EH (cell line): ENCODE measurements at places on chromosomes 13 and 19.
A peak's percentile ranks its signal among the peaks of the same experiment; 100 is the strongest.

GRCh38 chr13:51148952-51149573 lies 38.0 kb upstream of the C13orf42 start:
- DNase-seq, result peak; percentile 57

DNA sequence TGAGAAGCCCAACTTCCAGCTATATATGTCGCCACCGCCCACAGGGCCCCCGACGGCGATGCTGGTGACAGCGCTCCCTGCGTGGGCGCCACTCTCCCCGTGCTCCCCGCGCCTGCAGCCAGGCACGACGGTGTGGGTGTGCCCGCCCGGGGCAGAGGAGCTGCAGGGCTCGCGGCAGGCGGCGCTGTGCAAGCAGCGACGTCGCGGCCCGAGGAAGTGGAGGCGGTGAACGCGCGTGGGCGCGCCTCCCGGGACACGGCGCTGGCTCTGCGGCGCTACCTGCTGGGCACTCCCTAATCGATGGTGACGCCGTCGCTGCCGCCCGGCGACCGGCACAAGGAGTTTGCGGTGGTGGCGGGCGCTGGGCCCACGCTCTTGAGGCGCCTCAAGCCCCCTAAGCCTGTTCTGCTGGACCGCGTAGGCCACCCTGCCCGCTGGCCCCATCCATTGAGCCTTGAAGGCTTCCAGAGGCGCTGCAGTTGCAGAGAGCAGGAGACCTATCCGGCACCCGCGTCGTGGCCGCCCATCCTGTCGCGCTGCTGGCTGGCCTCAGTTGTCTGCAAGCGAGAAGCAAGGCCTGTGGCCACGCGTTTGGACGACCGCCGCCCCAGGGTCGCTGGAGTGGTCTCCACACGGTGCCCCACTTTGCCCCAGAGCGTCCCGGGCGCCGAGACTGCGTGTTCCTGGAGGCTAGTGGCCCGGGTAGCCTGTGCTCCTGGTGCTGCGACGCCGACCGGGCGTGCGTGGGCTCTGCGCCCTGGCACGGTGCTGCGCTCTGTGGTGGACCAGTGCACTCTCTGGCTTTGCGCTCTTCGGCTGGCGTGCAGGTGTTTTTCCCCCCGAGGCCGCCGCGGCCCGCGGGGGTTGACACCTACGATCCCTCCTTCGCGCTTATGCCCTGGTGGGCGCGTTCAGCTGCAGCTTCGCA lies 23.1 kb downstream of the LRFN3 start:
- peak; percentile 23 for DNase-seq

GRCh38 chr19:30376272-30376671 lies 4.1 kb downstream of the ZNF536 start:
- no peak for DNase-seq

DNA sequence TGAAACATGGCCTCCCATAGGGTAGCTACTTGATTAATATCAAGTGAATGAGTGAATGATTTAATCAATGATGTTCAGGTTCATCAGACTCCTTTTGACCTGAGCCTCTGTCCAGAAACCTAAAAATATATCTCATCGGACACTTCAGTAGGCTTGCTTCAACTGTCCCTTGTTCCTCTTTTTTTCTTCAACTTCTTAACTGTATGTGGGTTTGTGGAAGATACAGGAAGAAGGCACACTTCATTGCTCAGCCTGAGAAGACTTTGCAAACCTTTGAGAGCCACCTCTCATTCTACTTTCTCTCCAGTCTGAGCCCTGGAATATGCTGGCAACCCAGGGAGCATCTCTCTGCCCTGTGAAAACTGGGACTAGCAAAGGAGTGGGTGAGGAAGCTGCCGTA lies 557.0 kb downstream of the FGF9 start:
- no peak for DNase-seq

DNA sequence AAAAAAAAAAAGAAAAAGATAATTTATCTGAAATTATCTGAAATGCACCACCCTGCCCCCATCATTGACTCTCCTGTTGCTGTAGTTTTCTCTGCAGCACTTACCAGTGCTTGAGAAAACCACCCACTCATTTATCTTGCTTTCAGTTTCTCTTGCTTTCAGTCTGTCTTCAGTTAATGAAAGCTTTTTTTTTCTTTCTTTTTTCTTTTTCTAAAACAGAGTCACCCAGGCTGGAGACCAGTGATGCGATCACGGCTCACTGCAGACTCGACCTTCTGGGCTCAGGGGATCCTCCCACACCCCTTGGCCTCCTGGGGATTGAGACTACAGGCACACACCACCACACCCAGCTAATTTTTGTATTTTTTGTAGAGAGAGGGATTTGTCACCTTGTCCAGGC lies 4.3 kb upstream of the ACP5 start:
- peak; percentile 20 for DNase-seq

DNA sequence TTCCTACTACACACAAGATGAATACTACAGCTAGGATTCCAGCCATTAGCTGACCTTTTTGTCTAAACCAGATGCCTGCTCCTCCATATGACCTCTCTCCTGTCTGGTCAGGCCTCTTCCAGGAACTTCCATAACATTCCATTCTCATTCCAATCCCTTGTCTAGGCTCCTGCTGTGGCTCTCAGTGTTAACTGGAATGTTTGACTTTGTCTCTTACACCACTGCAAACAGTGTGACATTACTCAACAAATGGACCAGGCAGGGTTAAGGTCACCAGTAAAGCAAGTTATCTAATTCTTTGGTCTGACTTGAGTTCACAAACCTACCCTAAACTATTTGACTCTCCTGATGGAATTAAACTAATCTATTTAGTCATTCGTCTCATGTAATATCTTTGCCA lies 2.1 kb upstream of the GPC6 start:
- DNase-seq, result peak; percentile 90

- no peak for DNase-seq
Observed at GRCh38 chr19:24046550-24046949, 40.4 kb upstream of the ZNF254 start.

- DNase-seq, result no peak
Observed at GRCh38 chr19:15112385-15112784, 5.2 kb downstream of the SYDE1 start.

DNA sequence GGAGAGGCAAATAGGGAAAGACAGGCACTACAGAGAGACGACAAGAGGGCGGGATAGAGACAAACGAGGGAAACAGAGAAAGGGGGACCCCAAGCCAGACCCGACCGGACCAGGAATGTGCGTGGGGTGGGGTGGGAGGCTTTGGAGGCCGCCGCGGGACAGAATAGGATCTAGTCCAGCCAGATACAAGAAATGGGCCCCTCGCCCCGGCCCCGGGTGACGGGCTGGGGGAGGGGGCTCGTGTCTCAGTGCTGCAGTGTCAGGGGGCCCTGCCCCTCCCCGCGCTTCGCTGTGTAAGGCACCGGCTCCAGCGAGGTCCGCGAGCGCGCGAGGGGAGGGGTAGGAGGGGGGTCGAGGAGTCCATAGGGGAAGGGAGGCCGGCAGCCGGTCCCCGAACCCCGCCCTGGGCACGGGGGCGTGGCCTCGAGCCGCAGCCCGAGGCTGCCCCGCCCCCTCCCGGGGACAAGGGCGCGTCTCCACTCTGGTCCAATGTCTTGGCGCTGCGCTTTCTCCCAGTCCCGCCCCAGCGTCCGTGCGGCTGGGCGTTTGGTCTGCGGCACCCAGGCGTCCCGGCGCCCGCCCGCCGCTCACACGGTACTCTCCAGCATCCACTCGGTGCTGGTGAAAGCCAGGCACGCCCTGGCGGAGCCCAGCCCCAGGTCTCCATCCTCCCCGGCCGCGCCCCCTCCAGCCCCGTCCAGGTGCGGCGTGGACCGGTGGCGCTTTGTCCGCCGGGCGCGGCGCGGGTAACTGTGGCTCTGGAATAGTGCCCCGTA lies 11.0 kb downstream of the IFNL1 start:
- peak; percentile 9 for DNase-seq

DNA sequence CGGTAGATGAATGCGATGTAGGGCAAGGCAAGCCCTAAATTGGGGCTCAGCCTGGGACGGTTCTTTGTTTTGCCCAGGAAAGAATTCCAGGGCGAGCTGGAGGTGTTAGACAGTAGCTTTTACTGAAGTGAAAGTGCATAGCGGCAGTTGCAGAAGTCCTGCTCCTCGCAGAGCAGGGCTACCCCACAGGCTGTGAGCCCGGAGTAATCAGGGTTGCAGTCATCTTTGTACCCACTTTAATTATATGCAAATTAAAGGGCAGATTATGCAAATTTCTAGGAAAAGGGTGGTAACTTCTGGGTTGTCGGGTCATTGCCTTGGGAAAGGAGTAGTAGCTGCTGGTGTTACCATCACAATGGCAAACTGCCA lies 30.5 kb downstream of the VAV1 start:
- no peak for DNase-seq

GRCh38 chr13:112575675-112576074 lies 12.3 kb downstream of the TUBGCP3 start:
- peak; percentile 75 for DNase-seq

DNA sequence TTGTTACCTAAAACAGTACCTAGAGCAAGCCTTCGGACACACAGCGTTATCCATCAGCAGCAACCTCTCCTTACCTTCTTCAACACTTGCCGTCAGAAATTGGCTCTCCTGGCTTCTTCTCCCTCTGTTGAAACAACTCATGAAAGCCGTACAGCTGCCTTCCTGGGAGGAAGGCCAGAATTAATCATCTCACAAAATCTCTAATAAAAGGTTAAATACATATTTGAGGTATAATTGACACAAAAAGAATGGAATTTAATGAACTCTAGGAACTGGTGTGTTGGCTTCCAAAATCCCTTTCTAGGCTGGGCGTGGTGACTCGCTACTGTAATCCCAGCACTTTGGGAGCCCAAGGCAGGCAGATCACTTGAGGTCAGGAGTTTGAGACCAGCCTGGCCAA lies 37.3 kb upstream of the GTF2F2 start:
- peak; percentile 82 for DNase-seq

DNA sequence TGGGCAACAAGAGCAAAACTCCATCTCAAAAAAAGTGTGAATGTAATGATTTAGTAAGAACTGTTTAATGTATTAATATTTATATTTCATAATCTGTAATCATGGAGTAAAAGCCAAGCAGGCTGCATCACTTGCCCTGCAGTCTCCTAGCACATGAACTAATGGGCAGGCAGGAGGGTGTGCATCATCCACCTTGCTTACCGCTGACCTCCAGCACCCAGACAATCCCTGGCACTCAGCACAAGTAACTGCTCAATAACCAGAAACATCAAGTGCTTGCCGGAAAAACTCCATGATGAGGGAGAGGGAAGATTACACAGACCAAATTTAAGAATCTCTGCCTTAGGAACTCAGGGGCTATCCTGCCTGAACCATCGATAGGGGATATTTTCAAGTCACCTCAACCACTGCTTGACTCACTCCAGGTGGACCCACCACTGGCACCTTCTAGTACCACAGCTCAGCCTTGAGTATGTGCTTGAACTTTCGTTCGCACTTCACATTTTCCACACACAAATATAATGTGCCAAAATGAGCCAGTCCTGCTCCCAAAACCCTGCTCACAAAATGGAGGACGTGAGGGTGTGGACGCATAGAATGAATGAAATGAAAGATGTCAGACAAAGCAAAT lies 18.6 kb downstream of the BRD4 start:
- DNase-seq, result no peak

DNA sequence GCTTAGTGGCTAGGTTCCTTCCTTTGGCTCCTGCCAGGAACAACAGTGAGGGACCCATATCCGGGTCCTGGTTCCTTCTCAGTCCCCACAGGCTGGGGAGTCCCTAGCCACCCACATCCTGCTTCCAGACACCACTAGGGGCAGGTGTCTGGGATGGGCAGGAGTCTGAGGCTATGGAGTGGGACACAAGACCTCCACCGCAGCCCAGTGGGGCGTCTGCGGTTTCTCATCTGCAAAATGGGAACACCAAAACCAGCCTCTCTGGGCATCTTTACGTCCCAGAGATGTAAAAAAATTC lies 879 bp upstream of the FCGBP start:
- no peak for DNase-seq

DNA sequence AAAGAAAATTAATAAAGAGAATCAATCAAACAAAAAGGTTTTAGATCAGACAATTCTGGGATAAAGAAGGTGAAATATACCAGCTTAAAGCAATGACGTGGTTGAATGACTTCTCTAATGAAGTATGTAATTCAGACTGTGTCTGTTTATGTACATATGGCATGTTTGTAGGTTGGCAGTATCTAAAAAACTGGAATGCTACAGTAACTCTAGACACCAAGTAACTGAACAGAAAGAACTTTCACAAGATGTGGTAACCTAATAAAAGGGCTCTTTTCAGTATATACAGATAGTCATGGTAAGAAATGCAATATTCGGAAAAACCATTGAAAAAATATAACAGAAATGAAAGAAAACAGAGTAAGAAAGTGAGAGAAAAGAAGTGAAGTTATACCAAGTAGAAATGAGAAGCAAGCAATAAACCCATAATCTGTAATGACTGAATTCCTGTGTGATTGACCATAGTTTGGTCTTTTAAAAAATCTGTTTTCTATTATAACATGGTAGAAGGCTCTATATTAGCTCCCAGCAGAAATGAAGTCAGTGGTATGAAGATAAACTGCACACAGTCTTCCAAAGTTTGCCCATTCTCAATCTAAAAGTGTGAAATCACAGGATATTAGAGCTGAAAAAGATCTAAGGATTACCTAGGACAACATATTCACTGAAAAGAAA lies 31.4 kb downstream of the ELF1 start:
- DNase-seq, result peak; percentile 32

DNA sequence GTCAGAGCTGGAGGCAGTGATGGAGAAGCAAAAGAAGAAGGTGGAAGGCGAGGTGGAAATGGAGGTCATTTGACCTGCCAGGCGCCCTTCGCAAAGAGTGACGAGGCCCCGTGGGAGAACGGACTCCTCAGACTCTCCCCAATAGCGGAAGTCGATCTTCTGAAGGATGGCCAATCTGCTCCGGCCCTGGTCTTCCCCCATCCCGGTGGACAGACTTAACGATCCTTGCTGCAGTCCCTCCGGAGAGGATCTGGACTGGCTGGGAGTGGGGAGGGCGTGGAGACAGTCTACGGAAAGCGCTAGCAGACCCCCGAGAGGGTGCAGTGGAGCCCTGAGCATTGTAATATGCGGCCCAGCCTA lies 11.9 kb downstream of the EPS8L1 start:
- peak; percentile 68 for DNase-seq

DNA sequence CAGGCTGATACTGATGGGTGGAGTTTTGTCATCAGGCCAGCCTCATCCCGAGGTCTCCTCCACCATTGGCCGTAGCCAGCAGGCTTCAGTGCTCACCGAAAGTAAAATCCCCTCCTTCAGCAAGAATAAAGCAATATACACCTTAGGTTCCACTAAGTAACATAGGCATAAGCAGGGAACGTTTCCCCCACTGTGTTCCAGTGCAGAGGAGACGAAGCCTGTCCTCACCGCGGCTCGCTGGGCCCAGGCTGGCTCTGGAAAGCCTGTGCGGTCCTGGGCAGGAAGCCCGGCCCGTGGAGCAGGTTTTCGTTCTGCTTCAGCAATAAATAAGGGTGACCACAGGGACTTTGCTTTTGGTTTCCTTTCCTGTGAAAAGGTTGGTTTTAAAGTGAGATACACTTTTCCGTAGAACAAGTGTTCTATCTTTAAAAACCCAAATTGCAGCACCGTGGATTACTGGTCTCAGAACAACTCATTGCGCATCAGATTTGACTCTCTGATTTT lies 16.3 kb upstream of the TEX29 start:
- DNase-seq, result no peak

- peak; percentile 49 for DNase-seq
Observed at GRCh38 chr13:23988546-23989122, 91.3 kb upstream of the C1QTNF9B start.
